Cerebellar nuclear complex (tissue), 1 donor: ENCODE measurements at places on chromosomes 3 and 15.

DNA sequence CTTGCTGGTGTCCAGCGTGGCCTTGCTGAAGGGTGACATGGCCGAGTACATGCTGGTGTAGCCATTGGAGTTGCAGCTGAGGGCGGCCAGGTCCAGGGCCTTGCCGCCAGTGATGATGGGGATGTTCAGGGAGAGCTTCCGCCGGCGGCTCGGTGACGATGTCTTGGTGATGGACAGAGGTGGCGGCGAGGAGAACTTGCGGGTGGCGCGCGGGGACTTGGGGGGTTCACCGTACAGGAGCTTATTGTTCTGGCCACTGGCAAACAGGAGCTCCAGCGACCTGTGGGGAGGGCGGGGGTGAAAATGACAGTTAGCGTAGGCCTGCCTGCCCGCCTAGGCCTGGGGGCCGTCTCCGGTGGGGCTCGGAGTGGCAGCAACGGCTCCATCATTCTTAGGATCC lies 59.0 kb upstream of the CTSH start:
- no peak for DNase-seq

GRCh38 chr3:22101351-22101750 lies 350.3 kb upstream of the ZNF385D start:
- DNase-seq = no peak

DNA sequence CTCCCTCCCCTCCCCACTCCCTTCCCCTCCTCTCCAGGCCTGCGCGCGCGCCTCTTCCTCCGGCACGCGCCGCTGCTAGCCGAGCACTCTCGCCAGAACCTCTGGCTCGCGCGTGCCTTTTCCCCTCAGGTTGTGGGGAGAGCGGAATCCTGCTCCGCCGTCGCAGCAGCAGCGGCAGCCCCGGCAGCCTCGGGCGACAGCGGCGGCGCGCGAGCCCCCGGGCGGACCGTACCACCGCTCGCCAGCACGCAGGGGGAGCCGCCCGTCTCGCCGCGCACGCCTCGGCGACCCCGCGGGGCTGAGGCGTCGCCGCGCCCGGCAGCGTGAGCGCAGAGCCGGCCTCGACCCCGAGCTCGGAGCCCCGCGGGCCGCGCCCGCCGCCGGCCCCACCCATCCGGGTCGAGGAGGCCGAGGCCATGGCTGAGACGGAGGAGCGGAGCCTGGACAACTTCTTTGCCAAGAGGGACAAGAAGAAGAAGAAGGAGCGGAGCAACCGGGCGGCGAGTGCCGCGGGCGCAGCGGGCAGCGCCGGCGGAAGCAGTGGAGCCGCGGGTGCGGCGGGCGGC lies at the start of gene CDV3:
Gene CDV3 (plus strand): TSS at position 58 of the 566 bp plus-strand sequence. CDS start 359 bp downstream, at position 417.
- no peak for DNase-seq

DNA sequence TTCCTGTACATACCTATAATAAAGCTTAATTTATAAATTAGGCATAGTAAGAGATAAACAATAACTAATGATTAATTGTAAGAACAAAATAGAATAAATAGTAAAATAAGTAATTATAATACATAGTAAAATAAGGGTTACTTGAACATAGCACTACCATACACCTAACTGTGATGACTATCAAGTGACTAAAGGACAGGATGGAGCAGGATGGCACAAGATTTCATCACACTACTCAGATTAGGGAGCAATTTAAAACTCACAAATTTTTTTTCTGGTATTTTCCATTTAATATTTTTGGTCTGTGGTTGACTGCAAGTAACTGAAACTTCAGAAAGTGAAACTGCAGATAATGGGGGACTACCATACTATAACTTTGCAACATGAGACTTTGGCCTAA lies 14.8 kb downstream of the RFX7 start:
- no peak for DNase-seq

DNA sequence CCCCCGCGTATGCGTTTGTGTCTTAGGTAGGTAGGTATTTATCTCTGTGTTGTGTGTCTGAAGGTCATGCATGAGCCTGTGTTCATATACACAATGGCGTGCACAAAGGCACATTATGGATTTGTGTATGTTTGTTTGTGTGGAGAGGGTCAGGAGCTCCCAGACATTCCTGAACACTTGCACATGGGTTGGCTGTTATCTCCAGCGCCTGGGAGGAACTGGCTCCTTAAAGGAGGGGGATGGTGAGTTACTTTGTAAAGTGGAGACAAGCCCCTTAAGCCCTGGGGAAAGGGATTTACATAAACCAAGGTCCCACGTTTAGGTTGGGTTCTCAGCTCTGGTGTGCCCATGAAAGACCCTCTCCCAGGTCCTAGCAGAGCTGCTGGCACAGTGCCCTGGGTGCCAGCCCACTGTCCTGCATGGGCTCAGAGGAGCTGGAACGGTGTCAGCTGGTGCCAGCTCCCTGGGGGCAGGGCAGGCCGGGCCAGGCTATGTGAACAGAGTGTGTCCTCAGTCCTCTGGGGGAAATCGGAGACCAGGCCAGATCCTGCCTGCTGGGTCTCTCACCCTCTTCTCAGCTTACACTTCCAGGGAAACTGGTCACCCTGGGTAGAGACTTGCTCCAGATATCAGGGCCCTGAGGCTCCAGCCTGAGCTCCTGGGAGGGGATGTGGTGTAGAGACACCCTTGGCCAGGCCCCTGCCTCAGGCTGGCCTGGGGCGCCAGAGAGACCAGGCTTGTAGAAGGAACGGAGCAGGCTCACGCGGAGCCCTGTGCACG lies 25.1 kb downstream of the SNX33 start:
- DNase-seq = no peak

GRCh38 chr15:35383506-35383905 lies 162.5 kb downstream of the DPH6 start:
- DNase-seq = no peak

DNA sequence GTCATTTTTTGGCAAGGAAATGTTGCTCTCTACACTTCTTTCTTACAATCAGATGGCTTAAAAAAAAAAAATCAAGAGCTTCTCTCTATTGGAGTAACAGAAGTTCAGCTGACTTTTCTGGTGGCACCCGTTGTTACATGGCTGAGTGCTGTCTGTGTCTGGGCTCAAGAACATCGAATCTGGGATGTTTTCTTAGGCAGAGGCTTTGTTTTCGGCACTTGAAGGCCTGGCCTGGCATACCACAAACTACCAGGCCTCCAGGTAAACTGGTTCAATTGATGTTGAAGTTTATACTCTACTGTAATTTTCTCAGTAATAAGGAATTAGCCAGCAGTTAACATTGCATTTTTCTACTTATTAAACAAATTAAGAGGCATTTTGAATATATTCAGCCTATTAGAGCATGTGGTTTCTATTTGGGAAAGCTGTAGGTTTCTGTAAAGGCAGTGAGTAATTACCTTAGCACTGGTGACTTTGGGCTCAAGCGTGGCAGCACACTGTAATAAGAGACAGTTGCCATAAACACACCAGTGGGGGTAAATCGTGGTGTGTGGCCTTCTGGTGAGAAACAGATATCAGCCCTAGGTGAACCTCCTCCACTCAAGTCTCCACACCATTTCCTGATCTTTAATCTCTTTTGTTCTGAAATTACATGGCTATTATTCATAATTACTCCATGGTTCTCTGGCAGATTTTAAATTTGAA lies 544.7 kb downstream of the MECOM start:
- DNase-seq = no peak
